Suppressor macrophage (primary cell): ENCODE measurements at places on chromosomes 6 and 20.

GRCh38 chr6:158323561-158323958, 11.3 kb downstream of the TULP4 start:
- no peak for DNase-seq

DNA sequence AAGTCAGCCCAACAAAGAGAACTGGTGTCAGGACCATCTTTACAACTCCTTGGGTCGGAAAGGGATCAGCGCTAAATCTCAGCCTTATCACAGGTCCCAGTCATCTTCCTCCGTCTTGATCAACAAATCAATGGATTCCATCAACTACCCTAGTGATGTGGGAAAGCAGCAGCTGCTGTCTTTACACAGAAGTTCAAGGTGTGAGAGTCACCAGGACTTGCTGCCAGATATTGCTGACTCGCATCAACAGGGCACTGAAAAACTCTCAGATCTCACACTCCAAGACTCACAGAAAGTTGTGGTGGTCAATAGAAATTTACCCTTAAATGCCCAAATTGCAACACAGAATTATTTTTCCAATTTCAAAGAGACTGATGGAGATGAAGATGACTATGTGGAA, 25.3 kb upstream of the MTHFD1L start:
- DNase-seq: no peak

GRCh38 chr6:90947184-90948064, 360.6 kb upstream of the MAP3K7 start:
- DNase-seq: no peak

DNA sequence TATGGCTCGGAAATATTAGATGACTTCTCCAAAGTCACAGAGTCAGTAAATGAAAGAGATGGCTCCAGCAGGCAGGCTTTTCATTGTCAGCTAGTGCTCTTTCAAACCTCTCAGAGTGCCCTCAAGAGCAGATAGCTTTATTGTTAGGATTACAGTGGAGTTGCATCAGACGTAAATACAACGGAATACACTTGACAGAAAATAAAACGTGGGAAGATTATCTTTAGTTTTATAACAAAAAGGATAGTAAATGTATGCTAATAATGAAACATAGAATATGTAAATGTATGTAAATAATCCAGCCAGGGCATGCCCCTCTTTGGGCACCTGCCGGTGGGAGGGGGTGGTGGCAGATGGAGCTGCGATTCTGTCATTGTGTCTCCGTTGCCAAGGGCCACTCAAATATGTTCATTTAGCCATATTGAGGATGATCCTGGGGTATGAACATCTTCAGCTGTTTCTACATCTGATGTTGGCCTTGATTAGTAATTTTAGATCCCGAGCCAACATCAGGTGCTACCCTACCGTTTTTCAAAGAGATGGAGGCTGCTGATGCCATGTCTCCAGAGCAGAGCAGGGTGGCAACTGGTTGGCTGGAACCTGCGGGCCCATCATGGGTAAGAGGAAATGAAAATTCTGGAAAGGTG, 358.3 kb upstream of the SULF2 start:
- no peak for DNase-seq

DNA sequence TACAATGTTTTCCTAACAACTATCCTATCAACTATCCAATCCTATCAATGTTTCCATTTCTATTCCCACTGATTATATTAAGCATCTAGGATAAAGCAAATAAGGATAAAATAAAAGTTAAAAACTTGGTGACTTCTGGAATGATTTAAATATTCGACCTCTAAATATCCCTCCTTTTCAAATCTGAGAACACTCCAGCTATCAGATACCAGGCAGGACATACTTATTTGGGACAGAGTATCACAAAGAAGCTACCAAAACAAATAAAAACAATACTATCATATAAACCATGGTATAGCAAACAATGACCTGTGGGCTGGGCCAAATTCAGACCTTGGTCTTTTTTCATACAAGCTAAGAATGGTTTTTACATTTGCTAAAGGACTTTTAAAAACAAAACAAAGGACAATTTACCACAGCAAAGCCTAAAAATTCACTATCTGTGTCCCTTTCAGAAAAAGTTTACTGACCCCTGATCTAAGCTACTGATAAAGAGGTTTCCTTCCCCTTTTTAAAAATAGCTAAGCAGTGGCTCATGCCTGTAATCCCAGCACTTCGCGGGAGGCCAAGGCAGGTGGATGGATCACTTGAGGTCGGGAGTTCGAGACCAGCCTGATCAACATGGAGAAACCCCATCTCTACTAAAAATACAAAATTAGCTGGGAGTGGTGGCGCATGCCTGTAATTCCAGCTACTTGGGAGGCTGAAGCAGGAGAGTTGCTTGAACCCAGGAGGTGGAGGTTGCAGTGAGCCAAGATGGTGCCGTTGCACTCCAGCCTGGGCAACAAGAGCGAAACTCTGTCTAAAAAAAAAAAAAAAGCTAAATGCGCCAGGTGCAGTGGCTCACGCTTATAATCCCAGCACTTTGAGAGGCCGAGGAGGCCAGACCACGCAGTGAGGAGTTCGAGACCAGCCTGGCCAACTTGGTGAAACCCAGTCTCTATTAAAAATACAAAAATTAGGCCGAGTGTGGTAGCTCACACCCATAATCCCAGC, 6.0 kb downstream of the NUP153 start:
- DNase-seq: peak; percentile 22
